ENCODE measurements at places on chromosomes 5 and 9.

DNA sequence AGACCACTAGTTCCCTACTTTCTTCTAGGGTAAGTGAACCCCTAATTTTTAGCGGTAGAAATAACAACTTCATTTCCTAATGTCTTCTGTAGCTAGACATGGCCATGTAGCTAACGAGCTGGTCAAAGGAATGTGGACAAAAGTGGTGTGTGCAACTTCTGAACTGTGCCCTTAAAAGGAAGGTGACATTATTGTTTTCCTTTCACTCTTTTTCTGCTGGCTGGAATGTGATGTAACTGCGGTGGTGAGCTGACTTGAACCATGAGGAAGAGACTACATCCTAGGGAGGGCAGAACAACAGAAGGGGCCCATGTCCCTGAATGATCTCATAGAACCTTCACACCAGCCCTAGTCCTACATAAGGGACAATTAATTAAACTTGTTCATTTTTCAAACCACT, 1.3 kb upstream of the SNX2 start:
- no peak for DNase-seq

DNA sequence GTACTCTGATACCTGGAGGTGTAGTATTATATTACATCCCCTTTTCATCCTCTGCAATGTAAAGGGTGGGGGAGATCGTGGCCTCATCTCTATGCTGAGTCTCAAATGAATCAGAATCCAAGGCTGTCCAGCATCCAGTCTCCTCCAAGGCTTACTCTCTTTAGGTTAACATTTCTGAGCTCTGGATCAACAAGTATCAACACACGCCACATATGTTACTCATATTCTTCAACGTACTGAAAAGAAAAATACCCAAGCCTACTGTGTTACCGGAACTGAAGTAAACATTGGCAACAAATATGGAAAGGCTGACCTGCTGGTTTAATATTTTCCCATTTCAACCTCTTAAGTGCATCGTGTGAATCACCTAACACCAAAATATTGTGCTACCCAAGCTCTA, 241.8 kb downstream of the GAS1 start:
- DNase-seq: no peak

DNA sequence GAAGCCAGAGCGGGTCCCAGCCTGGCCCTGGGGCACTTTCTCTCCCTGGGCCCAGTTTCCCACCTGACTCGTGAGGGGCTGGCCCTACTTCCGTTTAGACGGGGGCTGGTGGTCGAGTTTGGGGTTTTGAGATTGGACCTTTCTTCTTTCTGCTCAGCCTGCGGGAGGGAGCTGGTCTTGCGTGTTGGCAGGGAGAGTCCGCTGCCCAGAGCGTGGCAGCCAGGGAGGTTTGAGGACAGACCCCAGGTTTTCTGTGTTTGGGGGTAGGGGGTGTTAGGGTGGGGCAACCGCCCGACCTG, 6.0 kb upstream of the PITX1 start:
- DNase-seq: no peak

DNA sequence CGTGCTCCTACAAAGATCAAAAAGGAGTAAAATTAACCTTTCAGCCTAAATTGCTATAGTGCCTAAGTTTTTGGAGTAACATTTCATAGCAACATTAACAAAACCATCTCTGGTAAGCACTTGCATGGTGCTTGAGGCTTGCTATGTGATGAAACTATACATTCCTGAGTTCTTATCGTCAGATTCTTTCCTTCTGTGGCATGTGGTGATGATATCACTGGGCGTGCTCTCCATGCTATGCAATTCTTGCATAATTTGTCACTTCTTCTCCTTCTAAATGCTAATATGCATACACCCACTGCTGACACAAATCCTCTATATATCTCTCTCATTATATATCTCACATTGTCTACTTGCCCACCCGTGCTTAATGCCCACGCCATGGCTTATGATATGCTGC, 2019.9 kb downstream of the MAT2B start:
- DNase-seq: no peak

GRCh38 chr5:56129288-56129687, 103.8 kb downstream of the ANKRD55 start:
- no peak for DNase-seq

DNA sequence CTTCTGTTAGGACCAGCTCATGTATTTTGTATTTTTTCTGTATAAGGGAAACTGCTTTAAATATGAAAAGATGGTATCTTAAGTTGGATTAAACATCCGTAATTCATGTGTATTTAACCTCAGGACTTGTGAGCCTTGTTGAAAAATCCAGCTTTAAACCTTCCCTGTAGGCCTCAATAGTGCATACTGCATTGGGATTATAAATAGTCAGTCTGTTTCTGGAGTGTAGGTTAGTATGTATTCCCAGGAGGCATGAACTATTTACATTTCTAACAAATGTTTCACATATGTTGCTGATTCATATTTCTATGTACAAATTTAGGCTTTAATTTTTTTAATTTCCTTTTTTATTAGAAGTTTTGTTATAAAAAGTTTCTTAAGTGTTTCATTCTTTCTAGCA, 137.9 kb upstream of the GRHPR start:
- DNase-seq: no peak

DNA sequence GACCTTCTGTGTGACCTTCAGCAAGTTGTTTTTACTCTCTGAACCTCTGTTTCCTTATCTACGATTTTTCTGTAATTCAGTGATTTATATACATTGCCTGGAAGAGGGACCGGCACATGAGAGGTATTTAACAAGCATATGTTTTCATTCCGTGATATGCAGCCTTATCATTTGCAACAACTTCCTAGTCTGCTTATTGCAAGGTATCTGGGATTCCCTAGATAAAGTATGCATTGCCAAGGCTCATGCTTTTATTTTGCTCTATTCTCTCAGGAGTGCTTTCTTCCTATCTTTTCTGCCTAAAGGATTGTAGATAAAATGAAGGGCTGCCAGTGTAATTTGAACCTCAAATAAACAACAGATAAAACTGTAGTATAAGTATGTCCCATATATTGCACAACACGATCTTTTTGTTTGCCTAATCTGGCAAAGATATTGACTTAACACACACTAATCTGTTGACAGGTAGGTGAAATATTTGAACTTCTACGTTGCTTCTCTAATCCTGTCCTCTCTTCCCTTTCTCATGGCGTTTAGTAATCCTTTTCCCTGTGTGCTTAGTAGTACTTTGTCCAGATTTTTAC, 377.2 kb upstream of the TNC start:
- DNase-seq: no peak

GRCh38 chr9:76592091-76592973, 133.3 kb downstream of the GCNT1 start:
- DNase-seq: no peak

- DNase-seq: no peak
Measured at GRCh38 chr9:95171001-95171400, 146.5 kb downstream of the FANCC start.

DNA sequence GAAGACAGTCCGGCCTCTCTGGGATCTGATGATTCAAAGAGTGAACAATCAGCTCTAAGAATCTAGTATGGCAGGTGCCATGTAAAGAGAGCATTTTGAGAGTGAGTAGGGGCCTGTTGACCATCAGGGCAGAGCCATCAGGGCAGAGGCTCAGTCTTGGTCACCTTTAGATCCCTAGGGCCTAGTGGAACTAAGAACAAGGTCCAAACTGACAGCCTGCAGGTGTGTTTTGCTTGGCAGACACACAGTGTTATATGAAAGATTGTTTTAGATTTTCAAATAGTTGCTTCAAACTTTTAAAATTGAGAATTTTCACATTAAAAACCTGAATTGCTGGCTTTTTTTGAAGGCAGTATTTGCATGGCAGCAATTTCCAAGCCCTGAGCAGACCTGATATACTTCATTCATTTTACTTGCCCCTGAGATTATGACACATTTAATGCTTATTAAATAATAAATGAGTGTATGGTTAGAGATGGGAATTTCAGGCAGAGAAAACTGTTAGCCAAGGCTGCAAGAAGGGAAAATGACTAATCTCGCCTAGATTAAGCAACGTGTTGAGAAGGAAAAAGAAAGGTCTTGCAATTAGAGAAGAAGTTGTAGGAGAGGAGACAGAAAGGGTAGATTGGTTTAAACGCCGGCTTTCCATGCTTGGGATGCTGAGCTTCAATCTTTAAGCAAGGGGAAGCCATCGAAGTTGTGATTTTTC, 279.6 kb downstream of the ARRDC3 start:
- DNase-seq: no peak

DNA sequence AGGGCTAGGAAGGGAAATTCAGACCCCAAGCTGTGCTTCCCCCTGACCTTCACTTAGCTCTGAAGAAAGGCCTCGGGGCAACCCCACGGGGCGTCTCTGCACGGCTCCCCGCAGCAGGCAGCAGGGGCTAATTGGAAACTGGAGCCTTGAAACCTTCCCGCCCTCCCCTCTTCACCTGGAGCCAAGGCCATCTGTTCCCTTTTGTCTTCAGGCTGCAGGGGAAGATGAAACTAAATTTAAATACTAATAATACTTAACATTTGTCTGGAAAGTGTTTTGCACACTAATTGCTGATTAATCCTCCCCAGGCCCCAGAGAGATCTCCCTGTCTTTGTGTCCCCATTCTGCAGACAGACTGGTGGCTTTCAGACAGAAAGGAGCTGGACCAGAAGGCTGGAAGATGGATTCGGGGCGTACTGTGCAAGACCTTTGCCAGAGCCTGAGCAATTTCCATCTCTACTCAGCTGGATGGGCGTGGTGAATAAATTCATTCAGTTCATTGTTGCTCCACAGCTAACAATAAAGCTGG, 34.1 kb upstream of the CPLX2 start:
- no peak for DNase-seq

GRCh38 chr5:103394676-103395075, 136.1 kb downstream of the MACIR start:
- DNase-seq: no peak

GRCh38 chr5:122152266-122152900, 23.0 kb downstream of the ZNF474 start:
- no peak for DNase-seq

- DNase-seq: no peak
Measured at GRCh38 chr9:83267741-83268140, 204.8 kb upstream of the RASEF start.

- no peak for DNase-seq
Measured at GRCh38 chr9:129880654-129881546, 45.6 kb downstream of the USP20 start.

DNA sequence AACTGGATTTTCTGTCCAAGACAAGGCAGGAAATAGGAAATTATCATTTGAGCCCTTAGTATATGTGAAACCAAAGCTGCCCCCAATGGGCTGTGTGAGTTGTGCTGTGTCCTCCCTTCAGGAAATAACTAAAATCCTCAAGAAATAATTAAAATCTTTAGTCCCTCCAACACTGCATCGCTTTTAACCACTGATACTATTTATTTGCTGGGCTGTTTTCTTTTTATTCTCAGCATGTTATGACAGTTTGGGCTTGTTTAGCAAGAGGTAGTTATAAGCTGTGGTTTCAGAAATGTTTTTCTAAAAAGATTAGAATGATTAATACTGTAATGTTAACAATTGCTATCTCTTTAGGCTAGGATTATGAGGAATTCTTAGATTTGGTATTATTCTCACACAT, 187.0 kb upstream of the KCNN2 start:
- no peak for DNase-seq

GRCh38 chr5:17317473-17317872, 100.0 kb downstream of the BASP1 start:
- DNase-seq: no peak

DNA sequence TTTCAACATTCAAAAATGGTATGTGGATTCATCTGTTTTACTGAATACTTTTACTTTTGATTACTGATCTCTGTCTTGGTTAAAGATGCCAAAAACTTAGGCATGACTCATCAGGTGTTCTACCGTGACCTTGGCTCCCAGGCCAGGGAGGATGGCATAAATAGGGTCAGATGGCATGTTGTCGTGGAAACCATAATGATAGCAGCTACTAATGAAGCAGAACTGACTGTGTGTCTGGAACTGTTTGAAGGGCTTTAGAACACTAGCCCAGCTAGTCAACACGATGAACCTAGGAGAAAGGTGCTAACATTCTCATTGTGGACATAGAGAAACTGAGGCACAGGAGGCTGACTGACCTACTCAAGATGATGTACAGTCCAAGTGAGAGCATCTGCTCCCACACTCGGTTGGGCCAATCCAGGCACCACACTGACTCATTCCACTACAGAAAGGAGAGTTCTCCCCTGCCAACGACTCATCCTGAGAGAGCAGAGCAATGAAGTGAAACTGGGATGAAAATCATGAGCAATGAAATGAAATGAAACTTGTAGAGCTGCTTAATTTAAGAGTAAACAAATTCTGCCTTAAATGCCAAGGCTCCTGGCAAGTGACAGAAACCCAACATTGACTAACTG, 116.0 kb downstream of the TENT4A start:
- DNase-seq: peak; percentile 36

- DNase-seq: no peak
Measured at GRCh38 chr9:75431375-75431774, 343.1 kb downstream of the OSTF1 start.

GRCh38 chr9:92455217-92455616, 27.1 kb downstream of the ASPN start:
- DNase-seq: no peak

GRCh38 chr9:33140401-33141360, 26.5 kb downstream of the B4GALT1 start:
- DNase-seq: no peak

DNA sequence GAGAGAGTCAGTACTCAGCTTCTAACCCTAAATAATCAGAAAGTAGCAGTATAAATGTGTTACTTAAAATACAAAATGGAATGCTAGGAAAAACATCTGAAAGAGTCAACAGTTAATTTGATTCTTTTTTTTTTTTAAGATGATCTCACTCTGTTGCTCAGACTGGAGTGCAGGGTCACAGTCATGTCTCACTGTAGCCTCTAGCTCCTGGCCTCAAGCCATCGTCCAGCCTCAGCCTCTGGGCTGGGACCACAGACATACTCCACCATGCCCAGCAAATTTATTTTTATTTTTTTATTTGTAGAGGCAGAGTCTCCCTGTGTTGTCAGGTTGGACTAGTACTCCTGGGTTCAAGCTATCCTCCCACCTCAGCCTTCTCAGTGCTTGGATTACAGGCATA, 424.9 kb downstream of the IRX2 start:
- DNase-seq: no peak

GRCh38 chr5:54073131-54073530, 237.2 kb downstream of the ARL15 start:
- DNase-seq: no peak
